ENCODE measurements at places on chromosomes 7 and 10.

DNA sequence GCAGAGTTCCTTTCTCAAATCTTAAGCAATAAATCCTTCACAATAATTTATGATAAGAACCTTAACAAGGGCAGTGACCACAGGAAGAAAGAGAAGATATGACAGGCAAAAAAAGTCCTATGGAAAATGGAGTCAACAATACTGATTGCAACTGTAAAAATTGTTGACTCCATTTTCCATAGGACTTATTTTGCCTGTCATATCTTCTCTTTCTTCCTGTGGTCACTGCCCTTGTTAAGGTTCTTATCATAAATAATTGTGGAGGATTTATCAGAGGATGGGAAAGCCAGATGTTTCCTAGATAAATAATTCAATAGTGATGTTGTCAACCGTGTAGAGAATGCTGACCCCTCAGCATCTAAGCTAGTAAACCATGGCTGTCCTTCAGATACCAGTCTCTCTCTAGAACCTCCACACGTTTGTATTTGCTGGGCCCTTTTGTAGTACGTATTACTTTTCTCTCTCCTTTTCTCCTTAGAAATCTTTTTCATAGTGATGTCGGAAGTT is 172.6 kb upstream of the BET1 start:
- DNase-seq: no peak

- DNase-seq: peak; percentile 61
These were observed 117.7 kb upstream of the LANCL2 start for GRCh38 chr7:55247428-55247827.

DNA sequence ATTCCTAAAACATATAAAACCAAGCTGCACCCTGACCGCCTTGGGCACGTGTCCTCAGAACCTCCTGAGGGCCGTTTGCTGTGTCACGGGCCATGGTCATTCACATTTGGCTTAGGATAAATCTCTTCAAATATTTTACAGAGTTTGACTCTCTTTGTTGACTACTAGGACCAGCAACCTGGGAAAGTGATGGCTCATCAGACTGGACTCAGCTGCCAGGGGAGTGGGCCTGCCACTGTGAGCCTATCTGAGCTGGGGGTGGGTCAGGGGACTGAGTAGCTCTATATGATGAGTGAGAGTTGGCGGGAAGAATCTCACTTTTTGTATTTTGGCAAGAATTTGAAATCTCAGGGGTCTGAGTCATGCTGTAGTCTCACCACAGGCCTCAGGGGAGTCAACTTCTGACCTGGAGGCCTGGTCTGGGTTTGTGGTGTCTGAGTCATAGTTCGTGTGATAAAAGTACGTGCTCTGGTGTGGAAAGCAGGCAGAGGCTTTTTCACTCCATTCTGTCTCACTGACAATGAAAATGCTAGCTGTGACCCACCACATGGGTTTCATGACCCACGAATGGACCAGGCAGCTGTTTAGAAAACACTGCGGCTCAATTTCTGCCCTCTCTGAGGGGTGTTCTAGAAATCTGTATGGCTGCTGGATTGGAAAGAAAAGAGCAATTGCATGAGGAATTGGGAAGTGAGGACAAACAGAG is 4.2 kb upstream of the UPP1 start:
- DNase-seq: peak; percentile 100

DNA sequence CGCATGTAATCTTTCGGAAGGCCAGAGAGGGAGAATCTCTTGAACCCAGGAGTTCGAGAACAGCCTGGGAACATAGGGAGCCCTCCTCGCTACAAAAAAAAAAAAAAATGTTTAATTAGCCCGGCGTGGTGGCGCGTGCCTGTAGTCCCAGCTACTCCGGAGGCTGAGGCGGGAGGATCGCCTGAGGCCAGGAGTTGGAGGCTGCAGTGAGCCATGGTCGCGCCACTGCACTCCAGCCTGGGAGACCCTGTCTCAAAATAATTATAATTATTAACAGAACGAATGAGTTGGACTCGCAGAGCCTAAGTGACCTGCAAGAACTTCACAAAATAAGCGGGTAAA is 794 bp downstream of the PCGF6 start:
- DNase-seq: no peak

- no peak for DNase-seq
These were observed 8.4 kb upstream of the C10orf88 start for GRCh38 chr10:122962405-122962804.

DNA sequence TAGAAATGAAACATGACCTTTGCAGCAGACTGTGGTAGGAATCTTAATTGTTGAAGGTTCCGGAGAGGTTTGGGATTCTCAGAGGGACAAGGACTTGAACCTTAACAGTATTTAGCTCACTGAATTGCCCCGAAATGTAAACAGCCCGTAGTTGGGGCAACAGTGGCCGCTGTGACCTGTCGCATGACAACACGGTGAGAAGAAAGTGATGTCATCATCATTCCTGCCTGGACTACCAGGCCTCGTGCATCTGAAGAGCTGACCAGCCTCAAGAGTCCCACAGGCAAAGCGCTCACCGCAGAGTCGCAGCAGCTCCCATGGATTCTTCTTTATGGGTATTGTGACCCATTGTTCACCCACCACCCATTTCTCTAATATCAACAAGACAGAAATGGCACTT is 250.6 kb downstream of the KLF6 start:
- DNase-seq: no peak

GRCh38 chr7:104978460-104978859 is 35.5 kb upstream of the KMT2E start:
- no peak for DNase-seq

GRCh38 chr10:117264782-117265181 is 23.9 kb downstream of the SLC18A2 start:
- no peak for DNase-seq

GRCh38 chr7:5607951-5608656 is 173.4 kb downstream of the RNF216 start:
- peak; percentile 59 for DNase-seq

GRCh38 chr7:2651336-2651735 is 19.6 kb downstream of the TTYH3 start:
- no peak for DNase-seq

GRCh38 chr7:70833726-70834125 is 298.2 kb upstream of the GALNT17 start:
- peak; percentile 94 for DNase-seq

DNA sequence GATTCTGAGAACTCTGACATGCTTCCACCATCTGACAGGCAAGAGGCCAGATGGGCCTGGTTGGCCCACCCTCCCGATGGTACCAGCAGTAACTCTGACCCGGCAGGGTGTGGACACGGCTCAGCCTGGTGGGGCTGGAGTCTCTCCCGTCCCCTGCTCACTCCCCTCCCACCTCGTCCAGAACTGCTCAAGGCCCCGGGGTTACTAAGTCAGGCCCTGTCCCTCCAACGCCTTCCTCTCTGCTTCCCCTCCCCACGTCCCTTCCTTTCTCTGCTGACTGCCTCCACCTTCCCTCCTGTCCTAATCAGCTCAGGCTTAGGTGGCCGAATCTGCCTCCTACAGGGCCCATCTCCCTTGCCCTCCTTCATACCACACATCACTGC is 12.5 kb downstream of the CALML5 start:
- no peak for DNase-seq

- DNase-seq: no peak
These were observed 110.6 kb downstream of the RNLS start for GRCh38 chr10:88472540-88472939.

GRCh38 chr10:129541200-129541599 is 74.2 kb downstream of the MGMT start:
- DNase-seq: no peak

DNA sequence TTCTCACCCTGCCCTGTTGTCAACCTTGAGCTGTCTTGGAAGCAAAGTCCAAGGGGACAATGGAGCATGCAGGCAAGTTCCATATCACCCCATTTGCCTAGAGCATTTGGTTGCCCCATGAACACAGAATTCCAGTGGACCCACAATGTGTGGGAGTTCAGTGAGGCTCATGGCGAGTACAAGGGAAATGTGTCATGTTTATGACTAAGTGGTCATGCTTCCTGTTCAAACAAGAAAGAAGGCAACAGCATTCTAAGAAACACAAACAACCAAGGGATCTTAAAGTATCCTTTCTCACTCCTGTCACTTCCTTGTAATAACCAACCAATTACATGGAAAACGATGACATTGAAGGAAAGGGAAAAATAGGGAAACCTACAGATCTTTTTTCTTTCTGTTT is 513.0 kb downstream of the INHBA start:
- peak; percentile 95 for DNase-seq

- DNase-seq: no peak
These were observed 152.8 kb downstream of the ZNF248 start for GRCh38 chr10:37704566-37704965.

Measured in A172 (cell line).